ENCODE measurements at places on chromosomes 12 and 14. TPM values are rescaled to one million over a fixed set of nuclear protein-coding genes. Genes with fewer than 3 reads are reported as not detected.

DNA sequence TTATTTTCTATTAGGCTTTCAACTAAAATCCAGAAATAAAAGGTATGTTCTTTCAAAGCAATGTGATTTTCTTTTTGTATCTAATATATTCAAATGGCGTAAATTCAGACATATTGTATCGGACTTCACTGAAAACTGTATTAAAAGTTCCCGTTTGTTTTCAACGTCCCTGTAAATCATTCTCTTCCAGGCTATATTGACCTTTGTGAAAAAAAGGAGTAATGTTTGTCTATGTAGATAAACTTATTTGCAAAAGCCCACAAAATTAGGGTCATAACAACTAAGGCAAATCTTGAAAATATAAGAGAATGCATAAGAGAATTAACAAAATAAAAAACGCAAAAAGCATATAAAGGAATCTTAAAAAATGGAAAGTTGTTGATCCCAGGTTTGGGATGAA lies 1492.4 kb downstream of the AACS start:
- DNase-seq: no peak

DNA sequence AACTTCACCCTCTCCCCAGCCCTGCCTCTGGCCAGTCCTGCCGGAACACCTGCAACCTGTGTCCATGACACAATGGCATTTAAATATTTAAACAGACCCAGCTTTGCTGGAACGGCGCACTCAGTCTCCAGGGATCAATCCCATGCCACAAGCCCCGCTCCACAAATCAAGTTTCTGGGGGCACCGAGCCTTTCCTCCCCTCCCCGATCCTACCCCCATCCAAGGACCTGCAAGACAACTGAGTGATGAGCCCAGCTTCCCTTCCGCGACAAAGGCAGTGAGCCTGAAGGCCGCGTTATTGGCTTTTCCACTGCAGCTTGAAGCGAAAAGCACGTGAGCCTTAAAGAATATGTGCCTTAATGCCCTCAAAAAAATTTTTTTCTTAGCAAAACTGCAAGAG lies 185.7 kb downstream of the DPF3 start:
- no peak for DNase-seq

- DNase-seq: no peak
These were observed 187.0 kb downstream of the EPS8 start for GRCh38 chr12:15602051-15602672.

Gene SLC5A8
- total RNA-seq: not detected

GRCh38 chr12:68198507-68199086 lies 27.0 kb downstream of the IL26 start:
- DNase-seq: no peak

Gene RTL1
- not detected for total RNA-seq

DNA sequence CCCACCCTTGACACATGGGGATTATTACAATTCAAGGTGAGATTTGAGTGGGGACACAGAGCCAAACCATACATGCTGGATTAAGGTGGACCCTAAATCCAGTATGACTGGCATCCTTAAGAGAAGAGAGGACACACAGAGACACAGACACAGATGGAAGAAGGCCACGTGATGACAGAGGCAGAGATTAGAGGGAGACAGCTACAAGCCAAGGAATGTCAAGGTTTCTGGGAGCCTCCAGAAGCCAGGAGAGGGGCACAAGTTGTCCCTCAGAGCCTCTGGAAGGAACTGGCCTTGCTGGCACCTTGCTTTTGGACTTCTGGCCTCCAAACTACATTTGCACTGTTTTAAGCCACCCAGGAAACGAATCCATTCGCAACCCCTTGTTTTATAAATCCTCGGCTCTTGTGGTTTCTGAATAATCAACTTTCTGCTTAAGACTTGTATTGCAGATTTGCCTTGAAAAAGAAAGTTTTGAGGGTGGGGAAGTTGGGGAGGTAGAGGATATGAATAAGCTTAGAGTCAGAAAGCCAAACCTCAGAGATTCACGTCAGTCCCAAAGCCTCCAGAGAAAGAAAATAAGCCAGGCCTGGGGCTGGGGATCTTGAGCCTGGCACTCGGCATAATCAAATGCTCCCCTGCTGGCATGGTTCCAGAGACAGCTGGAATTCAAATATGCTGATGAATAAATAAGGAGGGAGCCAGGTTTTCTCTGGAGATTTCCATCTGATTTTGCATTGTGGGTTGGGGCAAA lies 224.2 kb upstream of the PWP1 start:
- no peak for DNase-seq

Gene TAS2R8
- not detected for total RNA-seq

GRCh38 chr14:65160091-65160490 lies 57.8 kb upstream of the MAX start:
- no peak for DNase-seq

Measured in activated CD4-positive, alpha-beta memory T cell treated with anti-CD3 and anti-CD28 coated beads, Interleukin-2, amount 10 ng/mL, durations not matched to agents 7 days and 5 days (primary cell).